ENCODE measurements at places on chromosomes 2 and 18.

DNA sequence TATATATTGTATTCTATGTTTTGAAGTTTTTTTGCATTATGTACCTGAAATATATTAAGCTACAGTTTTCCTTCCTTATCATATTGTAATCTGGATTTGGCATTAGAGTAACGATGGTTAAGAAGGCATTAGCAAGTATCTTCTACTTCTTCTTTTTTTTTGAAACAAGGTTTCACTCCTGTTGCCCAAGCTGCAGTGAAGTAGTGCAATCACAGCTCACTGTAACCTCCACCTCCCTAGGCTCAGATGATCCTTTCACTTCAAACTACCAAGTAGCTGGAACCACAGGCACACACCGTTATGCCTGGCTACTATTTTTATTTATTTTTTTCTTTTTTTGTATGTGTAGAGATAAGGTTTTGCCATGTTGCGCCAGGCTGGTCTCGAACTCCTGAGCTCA, 201.1 kb downstream of the ZNF804A start:
- DNase-seq: no peak

DNA sequence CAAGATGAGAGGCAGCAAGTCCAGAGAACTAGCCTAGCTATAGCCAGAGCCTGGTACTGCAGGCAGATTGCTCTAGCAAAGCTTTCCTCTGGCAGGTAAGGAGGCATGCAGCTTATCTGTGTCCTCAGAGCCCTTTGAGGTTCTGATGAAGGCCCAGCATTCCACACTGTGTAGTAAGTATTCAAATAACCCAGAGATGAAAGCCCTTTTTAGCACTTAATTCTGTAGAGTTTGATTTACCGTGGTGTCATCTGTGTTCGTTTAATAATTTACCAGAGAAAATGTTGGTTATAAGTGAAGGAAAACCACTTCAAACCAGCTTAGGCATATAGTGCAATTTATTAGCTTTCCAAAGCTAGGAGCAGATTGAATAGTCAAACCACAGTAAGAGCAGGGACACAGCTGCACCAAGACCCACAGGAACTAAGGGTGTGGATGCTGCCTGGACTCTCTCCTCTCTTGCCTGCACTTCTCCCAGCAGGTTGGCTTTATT, 226.6 kb downstream of the BABAM2 start:
- no peak for DNase-seq

DNA sequence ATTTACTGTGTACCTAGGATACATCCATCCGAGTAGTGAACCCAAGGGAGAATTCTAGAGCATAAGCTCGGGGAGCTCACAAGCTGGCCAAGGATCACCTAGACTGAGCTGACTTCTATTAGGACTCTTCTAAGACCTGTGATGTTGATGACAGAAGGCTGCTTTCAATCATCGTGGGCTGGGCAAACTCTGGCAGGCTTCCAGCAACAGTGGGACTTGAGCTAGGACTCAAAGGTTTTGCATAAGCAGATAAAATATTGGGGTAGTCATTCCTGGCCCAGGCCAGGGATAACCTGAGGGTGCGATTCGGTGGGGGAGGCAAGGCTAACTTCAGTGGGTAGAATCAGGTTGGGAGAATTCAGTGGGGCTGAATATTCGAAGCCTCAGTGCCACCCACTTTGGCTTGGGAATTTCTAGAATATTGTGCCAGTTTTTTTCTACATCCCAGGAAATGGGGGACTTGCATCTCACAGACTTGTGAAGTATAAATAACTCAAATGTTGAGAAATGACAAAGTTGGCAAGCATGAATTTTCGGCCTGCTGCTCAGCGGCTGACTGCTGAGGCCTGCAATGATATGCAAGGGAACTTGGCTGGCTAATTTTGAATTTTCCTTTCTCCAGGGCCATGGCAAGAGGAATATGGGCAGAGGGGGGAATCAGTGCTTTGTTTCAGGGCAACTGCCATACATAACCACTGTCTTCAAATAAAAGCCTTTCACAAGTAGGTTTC, 274.3 kb downstream of the PRKCE start:
- DNase-seq: no peak

DNA sequence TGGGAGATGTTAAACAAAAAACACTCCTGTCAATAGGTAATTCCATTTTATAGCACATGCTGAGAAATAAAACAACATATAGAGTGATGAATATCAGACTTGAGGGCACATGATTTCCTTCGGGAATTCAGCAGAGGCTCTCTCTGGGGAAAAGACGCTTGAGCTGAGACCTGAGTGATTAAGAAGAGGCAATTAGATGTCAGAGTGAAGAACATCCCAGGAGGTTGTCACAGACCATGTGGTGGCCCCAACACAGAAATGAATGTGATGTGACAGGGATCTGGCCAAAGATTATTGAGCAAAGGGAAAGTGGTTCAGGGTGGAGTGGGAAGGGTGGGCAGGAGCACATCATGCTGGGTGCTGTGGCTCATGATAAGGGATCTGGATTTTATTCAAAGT, 254.7 kb downstream of the RAD51AP2 start:
- no peak for DNase-seq

DNA sequence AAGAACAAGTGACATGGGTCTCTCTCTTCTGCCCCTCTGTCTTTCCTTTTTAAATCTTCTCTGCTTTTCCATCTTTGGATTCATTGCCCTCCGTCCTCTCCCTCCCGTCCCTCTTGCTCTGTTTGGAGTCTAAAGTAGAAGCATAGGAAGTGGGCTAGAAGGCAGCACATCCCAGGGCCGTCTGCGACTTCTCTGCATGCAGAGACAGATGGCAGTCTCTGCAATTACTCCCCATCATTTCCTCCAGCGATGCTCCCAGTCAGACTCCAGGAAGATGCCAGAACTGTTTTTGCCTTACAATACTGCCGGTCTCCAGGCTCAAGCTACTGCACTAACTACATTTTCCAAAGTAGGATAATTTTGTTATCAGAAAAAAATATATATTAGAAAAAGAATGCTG, 35.2 kb upstream of the LPIN2 start:
- no peak for DNase-seq

GRCh38 chr2:190462611-190463010, 54.5 kb downstream of the MFSD6 start:
- DNase-seq: no peak

DNA sequence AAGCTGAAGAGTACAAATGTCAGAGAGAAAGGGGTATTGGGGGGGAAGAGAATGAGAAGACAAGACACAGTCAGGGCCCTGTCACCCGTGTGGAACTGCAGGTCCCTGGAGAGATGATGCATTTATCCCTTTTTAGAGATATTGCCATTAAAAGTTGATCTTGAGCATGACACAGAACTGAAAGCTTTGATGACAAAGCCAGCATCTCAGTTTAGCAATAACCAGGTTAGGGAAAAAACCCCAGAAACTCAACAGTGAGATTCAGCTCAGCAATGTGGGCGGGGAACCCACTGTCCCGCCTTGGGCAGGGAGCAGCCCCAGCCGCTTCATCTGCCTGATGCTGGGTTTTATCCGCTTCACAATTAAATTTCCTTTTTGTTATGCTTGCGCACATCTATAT, 181.1 kb downstream of the NEDD4L start:
- no peak for DNase-seq

DNA sequence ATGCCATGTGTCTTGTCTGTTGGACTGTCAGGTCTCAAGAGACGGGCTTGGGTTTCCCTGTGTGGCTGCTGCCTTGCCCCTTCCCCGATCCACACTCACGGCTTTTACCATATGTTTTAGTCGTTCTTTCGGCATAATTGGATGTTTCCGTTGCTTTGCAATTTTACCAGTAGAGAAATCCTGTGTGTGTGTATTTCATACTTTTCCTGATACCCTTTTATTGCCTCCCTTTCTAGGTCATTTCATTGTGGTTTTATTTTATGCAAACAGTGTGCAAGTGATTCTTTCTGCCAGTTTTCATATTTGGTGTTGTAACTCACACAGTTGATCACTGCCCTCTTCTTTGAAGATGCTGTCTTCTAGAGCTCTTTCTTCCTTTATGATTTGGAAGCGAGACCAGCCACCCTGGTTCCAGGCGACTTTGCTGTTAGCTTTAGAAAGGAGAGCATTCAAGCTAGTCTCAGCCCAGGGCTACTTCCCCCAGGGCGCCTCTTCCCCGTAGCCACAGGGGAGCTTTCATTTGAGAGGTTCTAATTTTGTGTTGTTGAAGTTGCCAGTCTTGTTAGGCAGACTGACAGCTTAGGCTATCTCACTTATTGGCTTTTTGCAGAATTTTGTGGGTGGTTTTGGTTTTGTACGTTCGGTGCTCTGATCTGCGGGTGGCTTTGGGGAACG, 17.0 kb downstream of the SH3BP4 start:
- no peak for DNase-seq

DNA sequence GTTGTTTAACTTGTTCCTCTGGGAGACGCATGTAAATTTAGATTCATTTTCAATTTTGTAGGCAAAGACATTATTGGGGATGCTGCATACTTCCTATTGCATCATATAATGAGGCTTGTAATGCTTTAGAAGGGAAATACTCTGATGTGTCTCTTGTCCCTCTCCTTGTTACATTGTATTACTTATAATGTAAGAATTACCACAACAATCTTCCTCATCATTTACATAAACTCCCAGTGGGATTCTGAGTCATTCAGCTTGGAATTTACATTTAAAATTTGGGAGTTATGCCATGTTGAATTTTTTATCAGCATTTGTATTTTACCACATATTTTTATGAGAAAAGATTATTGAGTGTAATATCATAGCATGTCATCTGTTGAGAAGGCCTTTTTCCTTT, 963.4 kb upstream of the NRXN1 start:
- no peak for DNase-seq

GRCh38 chr2:187586011-187586641, 31.9 kb upstream of the TFPI start:
- DNase-seq: peak; percentile 22

DNA sequence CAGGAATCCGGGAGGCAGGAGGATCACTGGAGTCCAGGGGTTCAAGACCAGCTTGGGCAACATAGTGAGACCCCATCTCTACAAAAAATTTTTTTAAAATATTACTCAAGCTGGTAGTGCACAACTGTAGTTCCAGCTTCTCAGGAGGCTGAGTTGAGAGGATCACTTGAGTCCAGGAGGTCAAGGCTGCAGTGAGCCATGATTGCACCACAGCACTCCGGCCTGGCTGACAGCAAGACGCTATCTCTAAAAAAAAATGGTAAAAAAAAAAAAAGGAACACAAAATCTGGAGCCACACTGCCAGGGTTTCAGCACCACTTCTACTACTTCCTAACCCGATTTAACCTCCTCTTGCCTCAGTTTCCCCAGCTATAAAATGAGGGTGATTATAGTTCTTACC, 57.0 kb downstream of the STEAP3 start:
- no peak for DNase-seq

GRCh38 chr2:8248623-8248957, 433.3 kb upstream of the ID2 start:
- DNase-seq: no peak

Measured in CD4-positive, alpha-beta T cell (primary cell).